ENCODE measurements at places on chromosomes 7 and 10.

DNA sequence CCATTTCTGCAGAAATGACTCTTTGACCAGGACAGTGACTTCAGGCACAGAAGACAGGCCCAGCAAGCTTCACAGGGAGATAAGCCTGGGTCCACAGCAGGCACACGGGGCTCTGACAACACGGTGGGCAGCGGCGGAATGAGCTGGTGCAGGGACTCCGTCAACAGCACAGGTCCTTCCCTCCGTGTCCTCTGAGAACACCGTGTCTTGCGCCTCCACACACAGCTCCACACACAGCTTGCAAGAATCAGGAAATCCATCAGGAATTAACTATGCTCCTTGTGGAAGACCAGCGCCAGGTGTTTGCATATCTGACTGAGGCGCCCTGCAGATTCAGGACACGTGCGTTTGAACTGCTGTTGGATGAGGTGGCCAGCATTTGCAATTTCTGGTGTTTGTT, 39.6 kb downstream of the TCERG1L start:
- no peak for DNase-seq

GRCh38 chr7:104804696-104805095, 209.3 kb upstream of the KMT2E start:
- no peak for DNase-seq

GRCh38 chr7:2616387-2617324, 15.1 kb upstream of the TTYH3 start:
- DNase-seq = no peak

GRCh38 chr7:4273566-4274230, 408.4 kb upstream of the FOXK1 start:
- no peak for DNase-seq

DNA sequence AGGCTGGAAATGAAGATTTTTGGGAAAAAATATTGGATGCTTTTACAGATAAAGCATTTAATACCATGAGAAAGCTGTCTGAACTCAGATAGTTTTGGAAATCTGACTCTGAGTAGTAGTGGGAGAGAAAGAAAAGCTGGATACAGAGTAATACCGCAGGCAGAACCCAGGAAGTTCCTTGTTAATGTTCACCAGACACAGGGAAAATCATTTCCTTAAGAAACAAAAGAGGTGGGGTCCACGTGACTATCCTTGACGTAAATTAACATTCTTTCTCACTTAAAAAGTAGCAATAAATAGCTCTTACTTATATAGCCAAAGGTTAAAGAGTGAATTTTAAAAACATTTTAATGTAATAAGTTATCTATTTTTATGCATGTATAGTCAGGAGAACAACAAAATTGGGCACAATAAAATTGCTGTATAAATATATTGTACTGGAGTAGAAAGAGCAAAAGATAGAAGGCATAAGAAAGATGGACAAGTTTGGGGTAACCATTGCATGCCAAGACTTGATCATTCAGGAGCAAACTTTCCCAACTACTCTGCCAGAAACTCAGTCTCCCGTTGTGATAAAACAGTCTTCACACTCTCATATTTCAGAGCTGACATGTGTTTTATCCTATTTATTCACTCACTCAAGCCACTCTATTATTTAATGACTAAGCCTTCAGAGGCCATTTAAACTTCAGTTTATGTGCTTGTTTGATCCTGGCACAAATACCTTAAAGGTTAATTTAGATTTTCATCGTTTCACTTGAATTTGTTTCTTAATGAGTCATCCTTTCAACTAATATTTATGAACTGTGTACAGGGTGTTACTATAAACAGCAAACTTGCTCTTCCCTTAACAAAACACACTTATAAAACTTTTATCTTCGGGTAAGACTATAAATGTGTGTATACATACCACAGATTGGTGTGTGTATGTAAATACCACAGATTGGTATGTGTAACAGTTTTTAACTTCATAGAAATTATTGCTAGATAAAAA, 143.1 kb downstream of the GNAI1 start:
- DNase-seq = no peak

GRCh38 chr10:58010073-58010702, 257.5 kb downstream of the IPMK start:
- DNase-seq = no peak

- DNase-seq = no peak
Measured at GRCh38 chr10:87846023-87846422, 17.3 kb downstream of the KLLN start.

GRCh38 chr10:129877773-129878371, 86.2 kb downstream of the EBF3 start:
- DNase-seq = no peak

DNA sequence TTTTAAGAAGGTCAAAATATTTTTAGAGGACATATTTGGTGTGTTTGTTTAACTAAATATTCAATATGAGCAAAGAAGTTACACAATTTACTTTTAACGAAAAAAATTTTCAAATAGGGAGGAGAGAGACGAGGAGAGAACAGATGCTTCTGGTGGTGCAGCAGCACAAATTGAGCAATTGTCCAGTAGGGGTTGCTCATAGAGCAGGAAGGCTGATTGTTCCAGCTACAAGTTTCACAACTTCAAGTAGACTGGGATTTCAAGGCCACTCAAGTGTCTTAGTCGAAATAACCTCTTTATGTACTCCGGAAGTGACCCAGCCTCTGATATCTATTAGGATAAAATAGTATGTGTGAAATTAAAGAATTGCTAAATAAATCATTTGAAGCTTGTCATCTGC, 197.9 kb downstream of the HDAC9 start:
- no peak for DNase-seq

DNA sequence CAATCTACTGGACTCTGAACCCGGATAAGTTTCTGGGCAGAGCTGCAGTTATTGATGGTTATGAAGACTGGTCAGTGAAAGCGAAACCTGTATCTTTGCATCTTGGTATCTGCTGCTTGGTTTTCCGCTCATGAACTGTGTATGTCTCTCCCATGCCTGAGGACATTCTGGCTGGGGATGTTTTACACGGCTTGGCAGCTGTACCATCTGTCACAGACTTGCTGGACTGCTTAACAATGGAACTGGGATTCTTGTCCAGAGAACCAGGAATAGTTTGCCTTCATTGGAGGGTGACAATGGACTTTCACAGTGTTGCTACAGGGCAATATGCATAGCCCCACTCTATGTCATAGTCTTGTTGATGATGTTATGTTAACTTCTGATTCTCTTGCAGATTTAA, 119.9 kb upstream of the TMEM106B start:
- no peak for DNase-seq

DNA sequence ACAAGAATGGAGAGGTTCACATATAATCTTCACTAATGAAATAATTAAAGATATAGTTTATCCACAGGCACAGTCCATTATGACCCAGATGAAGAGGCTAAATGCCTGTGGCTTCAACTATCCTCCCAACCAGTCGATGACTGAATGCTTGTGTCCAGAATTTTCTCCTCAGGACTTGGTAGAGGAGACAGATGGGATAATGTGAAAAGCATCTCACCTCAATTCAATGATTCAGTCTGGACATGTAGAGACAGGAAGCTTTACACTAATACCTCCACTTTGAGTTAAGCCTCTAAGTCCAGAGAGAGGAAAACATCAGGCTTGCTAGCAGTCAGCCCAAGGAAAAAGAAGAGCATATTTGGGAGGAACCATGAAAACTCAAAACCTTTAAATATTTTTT, 59.1 kb upstream of the COL1A2 start:
- no peak for DNase-seq

GRCh38 chr10:28975891-28976531, 298.7 kb downstream of the BAMBI start:
- DNase-seq = no peak

- DNase-seq = no peak
Measured at GRCh38 chr7:151786936-151787335, 90.0 kb downstream of the PRKAG2 start.

DNA sequence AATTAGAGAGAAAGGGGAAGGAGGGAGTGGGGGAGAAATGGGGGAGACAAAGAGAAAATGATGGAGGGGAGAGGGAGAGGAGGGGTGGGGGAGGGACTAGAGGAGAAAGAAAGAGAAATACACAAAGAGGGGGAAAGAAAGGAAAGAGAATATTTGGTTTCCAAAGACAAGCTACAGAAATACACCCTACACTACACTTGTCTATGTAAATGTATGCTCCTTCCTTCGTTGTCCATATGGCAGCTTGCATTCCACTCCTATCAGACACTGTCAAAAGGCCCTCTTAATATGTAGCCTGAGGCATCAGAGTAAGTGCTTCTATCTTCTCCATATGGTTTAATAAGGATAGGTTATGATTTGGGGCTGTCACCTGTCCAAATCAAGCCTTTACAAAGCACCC, 92.8 kb upstream of the FEZF1 start:
- no peak for DNase-seq

- DNase-seq = no peak
Measured at GRCh38 chr7:91047636-91048035, 216.6 kb upstream of the FZD1 start.

DNA sequence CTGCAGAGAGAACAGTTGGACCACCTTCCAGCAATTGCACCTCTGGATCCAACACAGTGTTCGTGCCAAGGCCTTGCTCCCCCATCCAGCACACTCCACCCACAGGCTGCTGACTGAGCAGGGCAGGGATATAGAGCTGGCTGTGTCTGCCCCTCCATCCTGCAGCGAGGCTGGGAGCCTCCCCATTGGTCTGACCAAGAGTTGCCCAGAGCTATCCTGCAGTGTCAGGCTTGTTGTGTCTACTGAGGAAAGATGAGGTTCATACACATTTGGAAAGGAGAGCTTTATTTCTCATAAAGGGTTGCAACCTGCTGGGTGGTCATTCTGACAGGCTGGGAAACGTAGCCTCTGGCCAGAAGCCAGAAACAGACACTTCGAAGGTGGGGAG, 27.1 kb downstream of the PRF1 start:
- DNase-seq = no peak

DNA sequence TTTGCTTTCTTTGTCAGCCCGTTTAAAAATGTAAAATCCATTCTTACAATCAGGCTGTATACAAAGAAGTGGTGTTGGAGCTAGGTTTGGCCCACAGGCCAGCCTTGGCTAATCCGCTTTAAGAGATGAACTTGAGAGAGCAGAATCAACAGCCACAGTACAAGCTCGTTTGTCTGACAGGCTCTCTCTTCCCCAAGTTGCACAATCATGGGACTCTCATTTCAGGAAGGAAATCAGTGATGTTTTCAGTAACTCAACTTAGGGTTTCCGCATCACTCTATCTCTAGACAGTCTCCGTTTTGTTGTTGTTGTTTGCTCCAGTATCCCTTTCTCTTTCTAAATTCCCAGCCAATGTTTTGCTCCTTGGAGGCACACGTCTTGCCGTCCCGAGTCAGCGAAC, 582.0 kb upstream of the MKI67 start:
- DNase-seq = no peak

GRCh38 chr7:143382126-143382790, 1.1 kb downstream of the ZYX start:
- no peak for DNase-seq

DNA sequence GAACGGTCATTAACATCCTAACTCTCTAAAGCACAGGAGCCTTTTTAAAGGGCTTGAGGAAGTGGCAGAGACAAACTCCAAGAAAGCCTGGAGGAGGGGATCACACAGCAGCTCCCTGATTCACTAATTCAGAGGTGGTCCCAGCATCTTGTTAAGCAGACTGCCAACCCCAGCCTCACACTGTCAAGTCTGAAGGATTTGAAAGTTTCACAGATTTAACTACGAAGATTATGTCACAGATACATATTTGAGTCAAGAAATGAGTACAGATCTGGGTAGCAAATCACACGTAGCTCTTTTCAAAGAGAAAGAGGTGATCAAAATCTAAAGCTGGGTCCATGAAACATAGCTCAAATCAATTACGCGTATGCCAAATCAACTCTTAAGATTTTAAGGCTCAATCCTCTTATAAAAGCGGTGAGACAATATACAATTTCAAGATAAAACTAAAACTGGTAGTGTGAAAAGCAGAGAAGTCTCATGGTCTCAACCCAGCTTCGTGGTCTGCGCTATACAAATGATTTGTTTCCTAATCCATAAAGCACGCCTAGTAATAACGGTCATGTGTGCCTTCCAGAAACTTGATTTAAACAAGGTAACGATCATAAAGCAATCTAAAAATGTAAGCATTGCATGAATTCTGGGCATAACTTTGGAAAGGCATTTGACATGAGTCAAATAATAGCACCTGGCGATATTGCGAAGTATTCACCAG, 229.9 kb upstream of the MKLN1 start:
- no peak for DNase-seq

GRCh38 chr7:108417926-108418325, 38.3 kb downstream of the NRCAM start:
- no peak for DNase-seq

DNA sequence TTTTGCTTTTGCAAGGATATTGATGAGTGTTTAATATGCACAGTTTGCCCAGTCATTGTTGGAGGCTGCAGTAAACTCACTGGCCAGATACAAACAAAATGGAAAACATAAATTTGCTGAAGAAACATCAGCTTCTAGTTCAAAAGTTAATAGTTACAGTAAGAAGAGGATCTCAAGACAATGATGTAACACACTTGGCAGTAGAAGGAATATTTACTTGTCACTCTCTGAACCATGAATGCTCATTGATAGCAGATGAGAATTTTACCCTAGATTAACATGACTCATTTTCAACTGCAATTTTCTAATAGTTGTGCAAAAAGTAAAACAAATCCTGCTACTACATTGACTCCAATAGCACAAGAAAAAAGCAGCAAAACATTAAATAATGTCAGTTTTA, 47.7 kb downstream of the VWC2 start:
- no peak for DNase-seq

DNA sequence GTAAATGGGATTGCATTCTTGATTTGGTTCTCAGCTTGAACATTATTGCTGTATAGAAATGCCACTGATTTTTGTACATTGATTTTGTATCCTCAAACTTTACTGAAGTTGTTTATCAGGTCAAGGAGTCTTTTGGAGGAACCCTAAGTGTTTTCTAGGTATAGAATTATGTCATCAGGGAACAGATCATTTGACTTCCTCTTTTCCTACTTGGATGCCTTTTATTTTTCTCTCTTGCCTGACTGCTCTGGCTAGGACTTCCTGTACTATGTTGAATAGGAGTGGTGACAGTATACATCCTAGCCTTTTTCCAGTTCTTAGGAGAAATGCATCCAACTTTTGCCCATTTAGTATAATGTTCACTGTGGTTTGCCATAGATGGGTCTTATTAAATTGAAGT, 48.8 kb downstream of the ANXA8 start:
- no peak for DNase-seq

GRCh38 chr10:71651928-71652327, 67.7 kb downstream of the C10orf105 start:
- DNase-seq = no peak
